ENCODE measurements at places on chromosomes 1 and 21.

DNA sequence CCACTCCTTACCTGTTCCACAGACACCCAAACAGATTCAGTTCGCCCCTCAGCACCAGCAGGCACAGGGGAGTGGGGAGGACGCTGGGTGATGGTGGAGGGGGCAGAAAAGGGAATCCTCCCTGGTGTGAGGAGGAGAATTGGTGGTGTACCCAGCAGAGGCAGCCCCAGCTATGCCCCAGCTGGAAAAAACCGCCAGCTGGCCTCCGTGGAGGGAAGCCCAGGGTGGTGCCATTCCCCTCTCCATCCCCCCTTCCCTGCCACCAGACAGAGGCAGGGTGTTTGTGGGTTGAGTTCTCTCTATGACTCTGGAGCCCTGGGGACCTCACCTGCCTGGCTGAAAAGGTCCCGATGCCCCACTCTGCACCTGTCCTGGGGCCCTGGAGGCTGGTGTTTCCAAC is 27.9 kb downstream of the OPTC start:
- peaks cover 23% of the 10 kb centered on the region for H3K4me1 ChIP-seq
- no peak overlapping the region for H3K27ac ChIP-seq
- H3K27me3 ChIP-seq: no peaks in the 10 kb centered on the region
- H3K36me3 ChIP-seq: no peaks in the 10 kb centered on the region
- H3K4me3 ChIP-seq: no peak overlapping the region

DNA sequence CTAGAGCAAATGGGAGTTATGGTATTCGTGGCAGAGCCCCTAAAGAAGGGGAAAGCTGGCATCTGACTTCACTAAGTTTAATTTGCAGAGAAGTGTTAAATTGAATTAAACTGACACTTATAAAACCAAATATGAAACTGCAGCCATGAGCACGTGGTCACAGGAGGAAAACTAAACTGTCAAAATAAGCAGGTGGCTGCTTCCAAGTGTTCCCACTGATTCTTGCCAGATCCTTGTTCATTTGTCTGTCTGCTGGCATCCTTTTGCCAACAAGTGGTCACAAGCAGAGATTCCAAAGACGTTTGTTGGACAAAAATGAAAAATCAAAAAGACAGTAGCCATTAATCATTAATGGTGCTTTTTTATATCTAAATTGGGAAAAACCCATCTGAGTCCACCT is 6.5 kb upstream of the CELA2B start:
- no peaks in the 10 kb centered on the region for H3K36me3 ChIP-seq
- no peaks in the 10 kb centered on the region for H3K27me3 ChIP-seq
- no peak overlapping the region for H3K4me3 ChIP-seq
- no peaks in the 10 kb centered on the region for H3K4me1 ChIP-seq
- no peak overlapping the region for H3K27ac ChIP-seq

DNA sequence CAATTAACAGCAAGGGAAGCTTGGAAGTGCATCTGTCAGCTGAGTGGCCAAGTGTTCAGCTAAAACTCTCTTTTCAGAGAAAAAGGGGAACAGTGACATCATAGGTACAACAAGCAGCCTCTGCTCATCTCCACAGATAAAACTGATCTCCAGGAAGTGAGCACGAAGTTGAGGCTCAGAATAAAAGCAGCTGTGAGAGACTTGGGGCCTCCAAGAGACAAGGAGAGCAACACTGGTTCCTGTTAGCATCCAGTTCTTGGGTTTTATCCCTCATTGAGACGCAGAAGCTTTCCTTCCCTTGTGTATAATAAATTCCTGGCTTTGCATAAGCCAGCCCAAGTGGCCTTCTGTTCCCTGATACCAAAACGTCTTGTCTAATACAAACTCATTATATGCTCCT is 20.0 kb upstream of the CNN3 start:
- H3K4me3 ChIP-seq: no peak overlapping the region
- DNase-seq: no peak

DNA sequence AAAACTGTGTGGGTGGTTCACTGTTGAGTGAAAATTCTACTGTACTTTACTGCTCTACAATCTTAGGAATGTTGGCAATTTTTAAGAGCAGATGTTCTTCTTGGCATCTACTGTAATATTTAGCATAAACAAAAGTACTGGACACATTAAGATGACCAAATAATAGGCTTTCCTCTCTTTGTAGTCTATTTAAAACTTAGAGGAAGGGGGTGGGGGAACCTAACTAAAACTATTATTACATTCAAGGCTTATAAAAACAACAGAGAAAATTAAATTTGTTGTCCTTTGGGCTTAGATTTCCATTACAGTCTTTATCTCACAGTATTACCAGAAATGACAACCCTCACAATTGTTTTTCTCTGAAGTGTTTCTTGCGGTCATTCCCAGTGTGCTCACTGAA is 181.2 kb downstream of the PLPPR4 start:
- DNase-seq: no peak
- H3K27ac ChIP-seq: peak overlapping the region; percentile 71
- H3K4me3 ChIP-seq: no peak overlapping the region
- H3K4me1 ChIP-seq: peaks cover 42% of the 10 kb centered on the region
- no peaks in the 10 kb centered on the region for H3K36me3 ChIP-seq

DNA sequence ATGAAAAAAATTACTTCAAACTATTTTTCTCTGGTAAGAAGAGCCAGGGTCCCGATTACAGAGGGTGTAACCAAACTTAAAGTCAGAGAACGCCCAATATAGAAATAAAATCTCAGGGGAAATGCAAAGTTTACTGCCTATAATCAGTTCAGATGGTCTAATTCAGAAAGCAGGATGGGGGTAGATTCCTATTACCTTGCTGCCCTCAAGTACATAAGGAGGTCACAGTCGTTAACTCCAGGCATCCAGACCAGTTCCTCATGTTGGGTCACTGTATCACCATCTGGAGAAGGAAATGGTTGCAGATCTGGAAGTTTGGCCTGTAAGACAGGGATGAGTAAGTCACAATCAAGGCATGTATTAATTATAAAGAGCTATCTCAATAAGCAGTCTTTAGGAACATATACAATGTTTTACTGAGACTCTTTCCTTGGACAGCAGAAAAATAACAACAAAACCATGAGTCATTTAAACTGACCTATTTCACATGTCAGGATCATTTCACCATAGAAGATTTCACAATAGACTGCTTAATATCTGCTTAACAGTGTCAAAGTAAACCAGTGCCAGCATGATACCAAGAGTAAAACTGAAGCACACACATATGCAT is 179.4 kb downstream of the SLC45A1 start:
- no peak overlapping the region for H3K27ac ChIP-seq
- H3K36me3 ChIP-seq: peaks cover 20% of the 10 kb centered on the region
- no peak overlapping the region for H3K4me3 ChIP-seq

GRCh38 chr21:46151261-46151988 is 4.0 kb downstream of the FTCD start:
- no peak overlapping the region for H3K4me3 ChIP-seq
- H3K27ac ChIP-seq: no peak overlapping the region
- no peaks in the 10 kb centered on the region for H3K27me3 ChIP-seq
- H3K36me3 ChIP-seq: no peaks in the 10 kb centered on the region

- H3K27me3 ChIP-seq: no peaks in the 10 kb centered on the region
- no peak overlapping the region for H3K4me3 ChIP-seq
- no peak for DNase-seq
- H3K27ac ChIP-seq: no peak overlapping the region
- H3K4me1 ChIP-seq: peaks cover 9% of the 10 kb centered on the region
Measured at GRCh38 chr1:26585471-26585870, 55.9 kb downstream of the RPS6KA1 start.

GRCh38 chr1:171984262-171984661 is 143.0 kb downstream of the DNM3 start:
- H3K36me3 ChIP-seq: no peaks in the 10 kb centered on the region
- H3K4me3 ChIP-seq: no peak overlapping the region
- H3K27ac ChIP-seq: no peak overlapping the region
- no peaks in the 10 kb centered on the region for H3K4me1 ChIP-seq
- H3K27me3 ChIP-seq: no peaks in the 10 kb centered on the region

DNA sequence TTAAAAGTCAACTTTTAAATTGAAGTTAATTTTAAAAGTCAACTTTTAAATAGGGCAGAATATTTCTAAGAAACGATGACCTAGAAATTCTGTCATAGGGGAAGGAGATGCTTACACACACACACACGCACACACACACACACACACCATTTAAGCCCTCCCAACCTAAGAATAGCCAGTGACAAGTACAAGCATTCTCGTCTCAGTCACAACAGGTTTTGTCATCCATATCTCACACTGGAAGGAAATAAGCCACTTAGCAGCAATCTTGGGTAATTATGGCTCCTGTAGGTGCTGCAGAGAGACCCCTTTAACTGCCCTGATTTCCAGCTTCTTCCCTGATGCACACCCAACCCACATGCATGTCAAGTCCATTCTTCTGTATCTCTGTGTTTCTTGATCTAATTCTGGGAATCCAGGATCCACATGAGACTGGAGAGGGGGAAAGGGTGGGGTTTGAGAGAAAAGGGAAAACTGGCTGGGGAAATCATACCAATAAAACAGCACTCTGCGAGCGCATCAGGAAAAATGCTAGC is 338.1 kb downstream of the PAPPA2 start:
- no peaks in the 10 kb centered on the region for H3K36me3 ChIP-seq
- H3K4me3 ChIP-seq: no peak overlapping the region
- DNase-seq: no peak
- peaks cover 17% of the 10 kb centered on the region for H3K4me1 ChIP-seq
- no peak overlapping the region for H3K27ac ChIP-seq

- H3K4me1 ChIP-seq: no peaks in the 10 kb centered on the region
- no peak overlapping the region for H3K4me3 ChIP-seq
- no peaks in the 10 kb centered on the region for H3K27me3 ChIP-seq
- H3K27ac ChIP-seq: no peak overlapping the region
- H3K36me3 ChIP-seq: no peaks in the 10 kb centered on the region
- DNase-seq: no peak
Measured at GRCh38 chr1:189769448-189769847, 708.2 kb downstream of the BRINP3 start.

GRCh38 chr1:40884055-40884795 is 22.1 kb upstream of the CITED4 start:
- peaks cover 9% of the 10 kb centered on the region for H3K4me1 ChIP-seq
- H3K36me3 ChIP-seq: no peaks in the 10 kb centered on the region
- no peak for DNase-seq
- no peak overlapping the region for H3K4me3 ChIP-seq
